ENCODE measurements at places on chromosomes 7 and 10.
A peak's percentile ranks its signal among the peaks of the same experiment; 100 is the strongest.

DNA sequence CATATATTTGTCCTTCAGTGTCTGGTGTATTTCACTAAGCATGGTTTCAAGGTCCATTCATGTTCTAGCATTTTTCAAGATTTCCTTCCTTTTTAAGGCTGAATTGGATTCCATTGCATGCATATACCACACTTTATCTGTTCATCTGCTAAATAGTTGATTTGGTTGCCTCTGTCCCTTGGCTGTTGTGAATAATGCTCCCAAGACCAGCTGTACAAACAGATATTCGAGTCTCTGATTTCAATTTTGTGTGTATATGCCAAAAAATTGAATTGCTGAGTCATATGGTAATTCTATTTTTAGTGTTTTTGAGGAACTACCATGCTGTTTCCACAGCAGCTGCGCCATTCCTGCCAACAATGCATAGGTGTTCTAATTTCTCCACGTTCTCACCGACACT is 216.4 kb downstream of the NRG3 start:
- no peak for DNase-seq

GRCh38 chr10:132150777-132151176 is 36.0 kb upstream of the DPYSL4 start:
- no peak for DNase-seq

GRCh38 chr10:127556916-127557315 is 7.8 kb downstream of the NPS start:
- peak; percentile 37 for DNase-seq

DNA sequence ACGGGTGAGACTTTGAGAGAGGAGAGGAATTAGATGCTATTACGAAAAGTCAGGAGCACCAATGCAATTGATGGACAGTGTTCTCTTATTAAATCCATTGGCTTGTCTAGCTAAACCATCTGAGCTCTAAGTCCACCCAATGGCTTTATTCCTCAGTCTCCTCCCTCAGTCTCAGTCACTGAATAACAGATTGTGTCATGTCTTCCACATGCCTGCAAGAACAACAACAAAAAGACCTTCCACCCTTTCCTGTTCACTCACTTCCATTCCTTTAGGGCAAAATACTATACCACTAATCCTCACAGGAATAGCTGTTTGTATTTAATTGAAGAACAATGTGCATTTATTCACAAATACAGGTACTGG is 154.8 kb upstream of the LAMB4 start:
- no peak for DNase-seq

DNA sequence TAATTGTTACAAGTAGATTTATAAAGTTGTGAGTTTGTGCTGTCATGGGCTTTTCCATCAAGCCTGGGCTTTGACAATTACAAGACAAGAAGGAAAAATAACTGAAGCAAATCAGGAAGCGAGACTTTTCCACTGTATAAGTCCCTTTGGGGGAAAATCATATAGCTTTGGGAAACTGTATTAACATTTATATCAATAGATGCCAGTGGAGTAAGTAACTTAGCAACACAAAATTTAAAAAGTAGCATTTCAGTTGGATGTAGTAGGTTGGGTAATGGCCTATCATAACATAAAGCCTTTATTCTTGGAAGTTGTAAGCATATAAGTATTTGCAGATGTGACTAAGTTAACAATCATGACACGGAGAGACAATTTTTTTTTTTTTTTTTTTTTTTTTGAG is 931.1 kb downstream of the CNTNAP2 start:
- DNase-seq: no peak

DNA sequence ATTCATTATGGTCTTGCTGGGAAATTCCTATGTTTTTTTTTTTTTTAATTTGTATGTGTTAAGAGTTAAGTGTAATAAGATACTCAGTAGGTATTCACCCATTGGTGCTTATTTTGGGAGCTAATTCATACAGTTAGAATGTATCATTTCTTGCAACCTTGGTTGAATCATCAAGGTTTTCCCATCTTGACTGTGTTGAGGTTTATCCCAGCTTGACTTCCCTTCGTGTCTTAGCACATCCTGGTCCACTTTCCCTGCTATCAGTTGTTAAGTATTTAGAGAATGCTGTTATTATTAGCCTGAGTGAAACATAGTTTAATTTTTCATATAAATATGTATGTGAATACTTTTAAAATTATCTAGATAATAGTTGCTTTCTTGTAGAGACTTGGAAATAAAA is 20.8 kb downstream of the RALA start:
- no peak for DNase-seq

DNA sequence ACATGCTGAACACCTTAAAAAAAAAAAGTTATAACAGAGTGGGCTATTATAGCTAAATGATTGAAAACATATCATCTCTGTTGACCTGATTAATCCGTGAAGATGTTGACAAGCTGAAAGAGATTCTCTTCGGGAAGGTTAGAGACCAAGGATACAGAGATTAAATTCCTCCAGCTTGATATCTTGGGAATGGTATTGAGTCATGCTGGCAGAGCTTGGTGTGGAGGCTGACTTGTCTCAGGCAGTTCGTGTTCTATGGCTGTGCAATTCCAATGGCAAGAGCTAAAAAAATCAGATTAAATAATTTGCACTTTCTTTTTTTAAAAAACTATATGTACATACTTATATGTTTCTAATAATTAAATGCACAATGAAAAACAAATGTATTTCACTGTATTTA is 24.9 kb upstream of the CACNA2D1 start:
- DNase-seq: no peak

DNA sequence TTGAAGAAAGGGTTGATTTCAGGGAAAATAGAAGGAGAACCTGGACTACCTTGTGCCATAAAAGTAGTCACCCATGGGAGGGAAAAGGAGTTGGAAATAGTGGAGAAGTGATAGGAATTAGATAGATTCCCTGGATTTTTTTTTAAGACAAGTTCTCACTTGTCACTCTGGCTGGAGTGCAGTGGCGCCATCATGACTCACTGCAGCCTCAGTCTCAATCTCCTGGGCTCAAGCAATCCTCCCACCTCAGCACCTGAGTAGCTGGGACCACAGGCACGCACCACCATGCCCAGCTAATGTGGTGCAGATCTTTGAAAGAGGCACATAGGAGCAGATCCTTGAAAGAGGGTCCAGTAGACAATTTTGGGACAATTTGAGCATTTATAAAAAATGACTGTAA is 9.5 kb upstream of the BLNK start:
- no peak for DNase-seq

DNA sequence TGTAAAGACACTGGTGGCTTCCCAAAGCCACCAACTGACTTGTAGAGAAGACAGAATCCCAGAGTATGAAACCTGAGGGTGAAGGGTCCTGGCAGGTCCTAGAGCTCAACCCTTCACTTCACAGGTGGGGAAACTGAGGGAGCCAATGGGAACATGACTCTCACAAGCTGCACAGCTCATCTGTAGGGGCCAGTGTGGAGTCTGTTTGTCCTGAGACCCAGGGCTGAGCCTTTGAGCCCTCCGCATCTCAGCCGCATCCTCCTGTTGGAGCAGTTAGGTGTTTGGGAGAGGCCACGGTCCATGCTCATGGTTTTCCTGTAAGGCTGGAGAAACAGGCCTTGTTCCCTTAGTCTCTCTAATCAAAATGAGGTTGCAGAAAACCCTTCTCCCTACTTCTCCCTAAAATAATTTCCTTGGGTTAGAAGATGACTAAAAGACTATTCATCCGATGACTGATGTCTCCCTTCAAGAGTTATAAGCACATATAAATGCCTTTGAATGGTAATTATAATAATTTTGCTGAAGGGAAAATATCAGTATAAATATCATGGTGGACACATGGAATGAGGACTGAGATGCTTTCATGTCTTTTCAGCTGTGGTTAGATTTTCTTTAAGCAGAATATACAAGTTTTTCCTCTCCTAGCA is 10.3 kb downstream of the HTRA1 start:
- DNase-seq: no peak
